ENCODE measurements at places on chromosomes 5 and 9. TPM values are rescaled to one million over a fixed set of nuclear protein-coding genes. Genes with fewer than 3 reads are reported as not detected.
A peak's percentile ranks its signal among the peaks of the same experiment; 100 is the strongest.

The TMCO6 gene
- 25.3 TPM for total RNA-seq

The F2R gene
- total RNA-seq: 66.5 TPM

The SPATA31A3 gene
- not detected for total RNA-seq

The IL9 gene
- not detected for total RNA-seq

The CCNJL gene
- total RNA-seq: 0.54 TPM

The MLANA gene
- total RNA-seq: not detected

DNA sequence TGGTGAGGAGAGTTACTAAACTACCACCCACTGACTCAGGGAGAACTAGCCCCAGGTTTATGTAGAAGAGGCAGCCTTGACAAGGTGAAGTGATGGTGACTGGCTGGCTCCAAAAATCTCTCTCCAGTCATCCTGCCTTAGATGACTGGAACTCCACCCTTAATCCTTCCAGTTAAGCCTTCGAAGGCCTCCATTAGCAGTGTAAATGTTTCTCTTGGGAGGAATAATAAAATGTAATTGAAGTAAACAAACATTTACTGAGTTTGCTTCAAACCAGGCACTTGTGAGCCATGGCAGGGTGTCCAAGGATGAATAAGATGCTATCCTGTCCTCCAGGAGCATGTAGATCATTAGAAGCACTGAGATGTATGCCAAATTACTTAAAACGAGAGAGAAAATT is 35.5 kb downstream of the ASTN2 start:
- DNase-seq: no peak

DNA sequence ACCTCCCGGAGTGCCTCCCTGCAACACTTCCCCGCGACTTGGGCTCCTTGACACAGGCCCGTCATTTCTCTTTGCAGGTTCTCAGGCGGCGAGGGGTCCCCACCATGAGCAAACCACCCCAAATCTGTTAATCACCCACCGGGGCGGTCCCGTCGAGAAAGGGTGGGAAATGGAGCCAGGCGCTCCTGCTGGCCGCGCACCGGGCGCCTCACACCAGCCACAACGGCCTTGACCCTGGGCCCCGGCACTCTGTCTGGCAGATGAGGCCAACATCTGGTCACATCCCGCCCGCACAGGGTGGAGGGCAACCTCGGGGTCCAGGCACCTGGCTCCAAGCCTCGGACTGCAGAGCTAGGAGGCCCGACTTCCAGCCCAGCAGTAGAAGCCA is 776 bp upstream of the TERT start:
- DNase-seq: no peak

- DNase-seq: no peak
Observed at GRCh38 chr5:41115281-41115680, 44.1 kb upstream of the MROH2B start.

- DNase-seq: no peak
Observed at GRCh38 chr9:123072407-123072995, 39.0 kb downstream of the GPR21 start.

GRCh38 chr9:99265691-99266090 is 43.6 kb downstream of the SEC61B start:
- DNase-seq: no peak

GRCh38 chr5:42268630-42269029 is 154.6 kb upstream of the GHR start:
- no peak for DNase-seq

- peak; percentile 26 for DNase-seq
Observed at GRCh38 chr5:65840071-65840470, 86.3 kb upstream of the ERBIN start.

DNA sequence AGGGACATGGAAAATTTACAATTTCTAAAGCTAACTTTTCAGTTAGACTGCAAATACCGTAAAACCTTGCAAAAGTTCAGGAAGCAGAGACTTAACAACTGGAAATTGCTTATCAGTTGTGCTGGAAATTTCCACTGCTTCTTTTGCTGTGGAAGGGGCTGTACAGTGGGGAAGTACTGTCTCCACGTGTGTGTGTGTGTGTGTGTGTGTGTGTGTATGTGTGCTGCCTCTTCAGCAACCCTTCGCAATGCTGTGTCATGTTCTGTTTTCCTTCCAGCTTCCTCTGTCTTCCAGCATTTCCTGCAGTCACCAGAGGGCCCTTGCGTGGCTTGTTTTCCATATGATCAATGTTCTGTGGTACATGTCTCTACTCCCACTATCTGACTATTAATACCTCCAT is 87.5 kb upstream of the RANBP3L start:
- DNase-seq: peak; percentile 63

- no peak for DNase-seq
Observed at GRCh38 chr5:147179562-147180147, 55.2 kb upstream of the STK32A start.

GRCh38 chr5:20617841-20618240 is 629.8 kb upstream of the CDH18 start:
- DNase-seq: no peak
